ENCODE measurements at places on chromosomes 2 and 18. TPM values are rescaled to one million over a fixed set of nuclear protein-coding genes. Genes with fewer than 3 reads are reported as not detected.
A peak's percentile ranks its signal among the peaks of the same experiment; 100 is the strongest.

DNA sequence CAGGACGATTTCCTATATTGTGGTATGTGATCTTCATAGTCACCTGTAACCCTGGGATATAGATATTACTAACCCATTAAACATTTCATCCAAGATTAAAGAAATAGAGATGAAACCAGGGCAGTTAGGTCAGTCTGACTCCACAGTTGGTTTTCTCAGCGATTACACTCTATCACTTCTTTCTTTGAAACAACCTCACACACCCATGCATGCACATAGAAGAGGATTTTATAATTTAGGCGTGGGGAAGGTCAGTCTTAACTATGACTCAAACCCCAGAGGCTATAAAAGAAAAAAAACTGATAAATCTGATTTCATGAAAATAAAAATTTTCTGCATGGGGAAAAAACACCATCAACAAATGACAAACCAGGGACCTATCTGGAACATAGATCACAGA lies 54.2 kb downstream of the BCL2 start:
- no peak overlapping the region for H3K27ac ChIP-seq
- H3K36me3 ChIP-seq, result no peaks in the 10 kb centered on the region
- no peak overlapping the region for H3K4me3 ChIP-seq
- no peaks in the 10 kb centered on the region for H3K4me1 ChIP-seq
- DNase-seq, result no peak
- H3K27me3 ChIP-seq, result no peaks in the 10 kb centered on the region

DNA sequence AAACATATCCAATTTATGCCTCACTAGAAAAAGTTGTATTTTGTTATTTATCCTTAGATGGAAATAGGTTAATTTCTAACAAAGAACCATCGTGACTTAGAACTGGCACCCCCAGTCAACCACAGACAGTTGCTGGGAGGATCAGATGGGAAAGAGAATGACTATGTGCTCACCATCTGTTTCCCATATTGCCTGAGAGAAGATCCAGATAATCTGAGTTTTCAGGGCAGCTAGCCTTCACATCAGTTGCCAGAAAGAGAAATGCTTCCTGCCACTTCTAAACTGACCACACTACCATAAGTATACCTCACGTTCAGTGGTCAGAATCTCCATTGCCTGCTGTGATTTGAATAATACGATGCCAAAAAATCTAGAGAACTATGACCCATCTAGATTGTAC lies 28.4 kb upstream of the NEB start:
- H3K27me3 ChIP-seq, result no peaks in the 10 kb centered on the region
- H3K4me1 ChIP-seq, result peaks cover 16% of the 10 kb centered on the region
- no peak overlapping the region for H3K27ac ChIP-seq
- DNase-seq, result no peak

DNER gene
- 0.19 TPM for total RNA-seq

- DNase-seq, result no peak
- H3K27me3 ChIP-seq, result peaks cover 2% of the 10 kb centered on the region
- no peak overlapping the region for H3K27ac ChIP-seq
- H3K36me3 ChIP-seq, result no peaks in the 10 kb centered on the region
These were observed 184.1 kb downstream of the CDH7 start for GRCh38 chr18:65934874-65935273.

ATP5F1A gene
- total RNA-seq, result 346 TPM

CFC1 gene
- total RNA-seq, result not detected

DNA sequence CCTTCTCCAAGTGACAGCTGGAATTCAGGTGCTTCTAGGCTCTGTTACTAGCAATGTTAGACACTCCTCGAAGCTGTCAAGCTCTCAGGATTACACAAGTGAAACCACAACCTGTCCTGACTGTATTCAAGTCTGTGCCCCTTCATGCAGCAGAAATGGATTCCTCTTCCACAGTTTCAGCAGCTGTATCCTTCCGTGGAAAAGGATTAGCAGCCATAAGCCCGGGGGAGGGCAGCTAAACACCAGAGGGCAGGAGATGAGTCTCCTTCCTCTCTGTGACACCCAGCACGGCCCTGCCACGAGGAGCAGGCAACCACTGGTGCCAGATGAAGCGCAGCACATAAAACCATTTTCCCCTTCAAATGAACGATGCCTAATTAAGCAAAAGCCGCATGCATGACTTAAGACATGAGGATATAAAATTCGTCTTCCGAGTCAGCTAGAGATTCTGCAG lies 1.2 kb downstream of the ST3GAL5 start:
- H3K27me3 ChIP-seq, result no peaks in the 10 kb centered on the region
- H3K27ac ChIP-seq, result peak overlapping the region; percentile 74
- DNase-seq, result no peak
- peaks cover 63% of the 10 kb centered on the region for H3K4me1 ChIP-seq
- peak overlapping the region; percentile 79 for H3K4me3 ChIP-seq
- peaks cover 6% of the 10 kb centered on the region for H3K36me3 ChIP-seq

All from osteocyte (in vitro differentiated cells).